ENCODE measurements at places on chromosomes 4 and X. TPM values are rescaled to one million over a fixed set of nuclear protein-coding genes. Genes with fewer than 3 reads are reported as not detected.

DNA sequence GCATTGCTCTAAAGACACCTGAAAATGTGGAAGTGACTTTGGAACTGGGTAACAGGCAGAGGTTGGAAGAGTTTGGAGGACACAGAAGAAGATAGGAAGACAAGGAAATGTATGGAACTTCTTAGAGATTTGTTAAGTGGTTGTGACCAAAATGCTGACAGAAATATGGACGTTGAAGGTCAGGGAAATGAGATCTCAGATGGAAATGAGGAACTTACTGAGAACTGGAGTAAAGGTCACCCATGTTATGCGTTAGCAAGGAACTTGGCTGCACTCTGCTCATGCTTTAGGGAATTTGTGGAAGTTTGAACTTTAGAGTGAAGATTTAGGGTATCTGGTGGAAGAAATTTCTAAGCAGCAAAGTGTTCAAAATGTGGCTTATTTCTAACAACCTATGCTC lies 99.4 kb downstream of the FAM13A start:
- H3K36me3 ChIP-seq: no peaks in the 10 kb centered on the region
- no peaks in the 10 kb centered on the region for H3K27me3 ChIP-seq
- peaks cover 3% of the 10 kb centered on the region for H3K4me1 ChIP-seq

The PRSS12 gene
- total RNA-seq: 0.98 TPM

The WAS gene
- total RNA-seq: 6.4 TPM

DNA sequence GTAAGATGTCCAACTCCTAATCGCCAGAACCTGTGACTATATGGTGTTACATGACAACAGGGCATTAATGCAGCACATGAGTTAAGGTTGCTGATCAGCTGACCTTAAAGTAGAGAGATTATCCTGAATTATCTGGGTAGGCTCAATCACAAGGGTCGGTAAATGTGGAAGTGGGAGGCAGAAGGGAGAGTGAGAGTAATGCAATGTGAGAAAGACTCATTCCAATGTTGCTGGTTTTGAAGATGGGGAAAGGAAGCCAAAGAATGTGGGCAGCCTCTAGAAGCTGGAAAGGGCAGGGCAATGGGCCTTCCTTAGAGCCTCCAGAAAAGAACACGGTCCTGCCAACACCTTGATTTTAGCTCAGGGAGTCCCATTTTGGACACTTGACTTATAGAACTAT lies 67.4 kb downstream of the STX18 start:
- no peak overlapping the region for H3K27ac ChIP-seq
- H3K4me3 ChIP-seq: no peak overlapping the region
- H3K27me3 ChIP-seq: no peaks in the 10 kb centered on the region

Data from right lobe of liver (tissue), 6 donors.